ENCODE measurements at places on chromosomes 1 and 21.

DNA sequence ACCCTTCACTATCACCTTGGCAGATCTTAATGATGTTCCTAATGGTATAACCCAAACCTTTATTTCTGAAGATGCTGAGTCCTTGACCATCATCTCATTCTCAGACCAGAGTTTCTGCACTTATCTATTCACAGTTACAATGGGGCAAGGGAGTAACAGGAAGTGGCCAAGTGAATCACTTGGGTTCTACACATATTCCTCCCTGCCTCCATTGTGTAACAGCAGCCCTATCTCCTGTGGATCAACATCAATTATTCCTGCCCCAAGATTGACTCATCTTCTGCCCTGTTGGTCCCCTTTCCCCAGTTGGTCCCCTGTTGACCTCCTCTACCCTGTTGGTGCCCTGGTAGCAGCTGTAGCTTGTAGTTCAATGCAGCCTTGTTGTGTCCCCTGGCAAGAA is 10.3 kb upstream of the S100A7 start:
- DNase-seq: no peak

DNA sequence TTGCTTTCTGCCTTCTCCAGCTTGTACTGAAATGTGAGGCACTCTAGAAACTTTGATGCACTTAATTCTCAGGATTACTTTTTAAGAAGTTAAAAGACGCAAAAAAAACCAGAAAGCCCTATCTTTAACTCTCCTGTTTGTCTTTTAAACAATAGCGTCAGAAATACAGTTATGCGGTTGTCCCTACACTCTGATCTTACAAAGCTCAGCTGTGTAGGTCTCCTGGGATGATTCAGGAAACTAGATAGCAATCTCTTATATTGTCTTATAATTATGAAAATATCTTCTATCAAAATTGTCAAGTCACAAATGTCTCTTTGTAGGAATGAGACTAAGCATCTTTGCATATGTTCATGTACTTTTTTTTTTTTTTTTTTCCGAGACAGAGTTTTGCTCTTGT is 26.9 kb upstream of the RCAN3 start:
- no peak for DNase-seq

DNA sequence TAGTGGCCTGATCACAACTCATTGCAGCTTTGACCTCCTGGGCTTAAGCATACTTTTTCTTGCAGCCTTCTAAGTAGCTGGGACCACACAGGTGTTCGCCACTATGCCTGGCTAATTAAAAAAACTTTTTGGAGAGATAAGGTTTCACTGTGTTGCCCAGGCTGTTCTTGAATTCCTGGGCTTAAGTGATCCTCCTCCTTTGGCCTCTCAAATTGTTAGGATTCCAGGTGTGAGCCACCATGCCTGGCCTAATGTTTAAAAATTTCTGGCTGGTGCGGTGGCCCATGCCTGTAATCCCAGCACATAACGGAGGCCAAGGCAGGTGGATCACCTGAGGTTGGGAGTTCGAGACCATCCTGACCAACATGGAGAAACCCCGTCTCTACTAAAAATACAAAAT is 24.4 kb downstream of the YTHDF2 start:
- no peak for DNase-seq

GRCh38 chr1:36324353-36324703 is 883 bp upstream of the EVA1B start:
- DNase-seq: no peak

DNA sequence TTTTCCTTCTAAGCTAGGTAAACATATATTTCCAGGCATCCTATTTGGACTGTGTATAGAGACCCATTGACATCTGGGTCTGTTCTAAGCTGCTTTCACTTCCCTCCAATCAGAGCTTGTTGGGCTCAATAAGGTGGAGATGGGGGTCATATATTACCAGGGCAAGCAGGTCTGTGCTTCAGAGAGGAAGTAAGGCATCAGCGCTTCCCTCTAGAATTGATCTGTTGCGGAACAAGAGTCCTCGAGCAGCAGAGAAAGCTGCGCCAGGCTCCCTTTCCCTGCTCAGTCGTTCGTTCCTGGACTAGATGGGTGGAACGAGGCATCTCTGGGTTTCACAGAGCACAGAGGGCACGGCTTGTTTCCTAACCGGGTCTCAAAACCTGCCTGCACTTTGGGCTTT is 63.5 kb downstream of the DISC1 start:
- no peak for DNase-seq

GRCh38 chr21:42459082-42459460 is 37.0 kb downstream of the RSPH1 start:
- no peak for DNase-seq

DNA sequence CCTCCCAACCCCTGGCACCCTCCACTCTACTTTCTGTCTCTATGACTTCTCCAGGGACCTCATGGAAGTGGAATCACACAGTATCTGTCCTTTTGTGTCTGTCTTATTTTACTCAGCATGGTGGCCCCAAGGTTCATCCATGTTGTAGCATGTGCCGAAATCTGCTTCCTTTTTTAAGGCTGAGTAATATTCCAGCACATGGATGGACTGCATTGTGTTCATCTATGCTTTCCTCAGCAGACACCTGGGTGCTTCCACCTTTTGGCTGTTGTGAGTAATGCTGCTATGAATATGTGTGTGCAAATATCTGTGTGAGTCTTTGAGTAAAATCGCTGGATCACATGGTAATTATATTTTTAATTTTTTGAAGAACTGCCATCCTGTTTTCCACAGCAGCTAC is 1.6 kb upstream of the PFKL start:
- no peak for DNase-seq

DNA sequence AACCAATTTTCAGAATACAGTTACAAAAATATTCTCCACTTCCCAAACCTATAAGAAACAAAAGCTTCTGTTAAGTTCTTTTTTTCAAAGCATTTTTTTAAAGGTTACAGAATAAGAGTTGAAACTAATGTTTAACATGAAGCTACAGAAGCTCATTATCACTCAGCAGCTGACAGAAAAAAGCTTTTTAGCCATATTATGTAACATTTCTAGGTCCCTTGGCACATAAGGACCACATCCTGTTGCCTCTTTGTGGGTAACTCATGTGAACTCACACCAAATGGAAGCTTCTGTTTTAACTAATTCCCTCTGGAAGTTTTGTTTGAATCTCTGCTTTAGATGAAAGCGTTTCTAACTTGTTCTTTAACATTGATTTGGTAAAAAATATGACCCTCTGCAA is 242.5 kb upstream of the TMPRSS15 start:
- DNase-seq: no peak

GRCh38 chr1:56200442-56200841 is 378.9 kb downstream of the PLPP3 start:
- no peak for DNase-seq

- no peak for DNase-seq
Measured at GRCh38 chr1:113392541-113393128, 2.3 kb downstream of the MAGI3 start.

GRCh38 chr1:61782771-61783170 is 40.5 kb downstream of the PATJ start:
- no peak for DNase-seq

- peak; percentile 46 for DNase-seq
Measured at GRCh38 chr21:42040411-42041180, 30.4 kb upstream of the ZBTB21 start.

DNA sequence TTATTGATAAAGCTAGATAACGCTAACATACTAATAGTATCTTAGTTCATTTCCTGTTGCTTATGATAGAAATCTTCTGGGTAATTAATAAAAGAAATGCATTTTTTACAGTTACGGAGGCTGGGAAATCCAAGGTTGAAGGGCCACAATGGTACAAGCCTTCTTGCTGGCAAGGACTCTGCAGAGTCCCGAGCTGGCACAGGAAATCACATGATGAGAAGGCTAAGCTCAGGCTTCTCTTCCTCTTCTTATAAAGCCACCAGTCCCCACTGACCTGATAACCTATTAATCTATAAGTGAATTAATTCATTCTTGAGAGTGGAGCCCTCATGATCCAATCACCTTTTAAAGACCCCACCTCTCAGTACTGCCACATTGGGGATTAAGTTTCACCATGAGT is 82.6 kb downstream of the GPR161 start:
- no peak for DNase-seq

GRCh38 chr1:192654591-192655251 is 18.8 kb downstream of the RGS13 start:
- DNase-seq: no peak

DNA sequence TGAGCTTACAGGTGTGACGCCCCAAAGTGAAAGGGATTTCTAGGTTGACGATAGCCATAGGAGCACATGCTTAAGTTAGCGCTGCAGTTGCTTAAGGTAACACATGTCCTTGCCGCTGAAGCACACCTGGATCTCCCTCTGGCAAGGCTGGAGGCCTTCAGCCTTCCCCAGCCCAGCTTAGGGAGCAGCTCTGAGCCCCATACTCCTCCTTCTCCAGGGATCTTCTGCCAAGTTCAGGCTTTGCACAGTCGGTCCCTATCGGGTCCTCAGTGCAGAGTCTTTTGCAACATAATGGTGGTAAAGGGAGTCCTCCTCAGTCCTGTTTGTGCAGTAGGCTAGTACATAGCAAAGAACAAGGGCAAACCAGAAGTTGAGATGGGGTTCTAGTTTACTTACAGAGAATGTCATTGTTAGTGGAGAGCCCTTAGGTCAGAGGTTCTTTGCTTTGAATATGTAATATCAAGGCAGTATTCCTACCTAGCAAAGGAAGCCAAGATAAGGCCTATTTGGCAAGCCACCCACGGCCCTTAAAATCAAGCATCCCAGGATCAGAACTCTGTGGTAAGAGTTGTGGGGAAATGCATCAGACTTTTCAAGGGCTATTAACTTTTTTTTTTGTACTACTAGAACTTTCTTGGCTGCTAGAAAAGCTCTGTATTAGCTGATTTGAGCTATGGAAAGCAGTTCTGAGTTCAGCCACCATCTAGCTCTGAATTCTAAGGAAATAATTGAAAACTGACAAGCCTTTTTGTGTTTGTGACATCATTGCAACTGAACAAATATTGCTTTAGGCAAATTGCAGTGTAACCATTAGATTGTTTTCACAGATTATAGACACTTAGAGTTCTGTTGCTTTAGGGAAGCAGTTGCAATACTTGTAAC is 1.4 kb downstream of the EVA1C start:
- peak; percentile 82 for DNase-seq

GRCh38 chr1:1892079-1892762 is 1.3 kb upstream of the GNB1 start:
- DNase-seq: peak; percentile 58

GRCh38 chr21:44529011-44529421 is 11.0 kb downstream of the KRTAP10-1 start:
- DNase-seq: no peak

DNA sequence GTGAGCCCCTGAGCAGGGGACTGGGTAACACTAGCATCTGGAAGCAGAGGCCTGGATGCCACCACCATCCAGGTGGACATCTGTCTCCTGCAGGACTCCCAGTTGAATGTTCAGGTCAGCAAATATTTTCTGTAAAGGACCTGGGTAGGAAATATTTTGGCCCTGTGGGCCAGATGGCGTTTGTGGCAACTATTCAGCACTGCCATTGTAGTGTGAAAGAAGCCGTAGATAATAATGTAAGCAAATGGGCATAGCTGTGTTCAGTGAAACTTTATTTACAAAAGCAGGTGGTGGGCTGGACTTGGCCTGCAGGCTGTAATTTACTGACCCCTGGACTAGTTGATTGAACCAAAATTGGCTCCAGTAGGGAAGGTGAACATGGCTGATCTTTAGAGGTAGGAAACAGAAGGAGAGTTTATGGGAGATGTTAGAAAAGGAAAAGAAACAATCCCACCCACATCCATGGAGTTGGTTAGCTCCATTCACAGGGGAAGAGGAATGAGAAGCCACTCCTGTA is 20.0 kb upstream of the CD101 start:
- no peak for DNase-seq

DNA sequence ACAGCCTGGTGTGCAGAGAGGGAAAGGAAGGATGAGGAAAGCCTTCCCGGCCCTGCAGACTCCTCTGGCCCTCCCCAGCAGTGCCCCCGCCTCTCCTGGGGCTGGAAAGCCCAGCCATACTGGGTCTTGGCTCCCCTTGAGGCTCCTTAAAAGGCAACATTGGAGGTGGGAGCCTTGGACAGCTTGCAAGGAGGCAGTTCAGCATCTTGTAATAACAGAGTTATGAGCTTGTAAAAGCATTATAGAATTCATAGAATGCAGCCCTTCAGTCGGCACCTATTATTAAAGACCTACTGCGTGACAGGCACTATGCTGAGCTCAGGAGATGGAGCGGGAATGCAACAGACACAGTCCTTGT is 4.2 kb downstream of the TINAGL1 start:
- no peak for DNase-seq

GRCh38 chr1:111484391-111485026 is 10.7 kb downstream of the C1orf162 start:
- no peak for DNase-seq

DNA sequence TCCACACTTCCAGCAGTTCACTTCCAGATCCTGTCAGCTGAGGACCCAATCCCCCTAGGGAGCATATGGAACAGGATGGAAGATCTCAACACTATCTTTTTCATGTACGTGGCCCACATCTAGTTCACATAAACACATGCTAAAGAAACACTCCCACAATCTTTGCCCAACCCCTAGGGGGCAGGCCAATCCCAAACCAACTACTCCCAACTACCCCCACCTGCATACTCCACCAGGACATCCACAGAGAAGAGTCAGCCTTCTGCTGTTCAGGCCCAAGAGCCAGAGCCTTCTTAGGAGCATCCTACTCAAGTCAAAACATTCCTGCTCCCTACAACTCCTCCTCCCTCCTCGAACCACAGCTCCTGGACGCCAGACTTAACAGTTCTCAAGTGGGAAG is 5.6 kb upstream of the SLC5A9 start:
- DNase-seq: no peak

DNA sequence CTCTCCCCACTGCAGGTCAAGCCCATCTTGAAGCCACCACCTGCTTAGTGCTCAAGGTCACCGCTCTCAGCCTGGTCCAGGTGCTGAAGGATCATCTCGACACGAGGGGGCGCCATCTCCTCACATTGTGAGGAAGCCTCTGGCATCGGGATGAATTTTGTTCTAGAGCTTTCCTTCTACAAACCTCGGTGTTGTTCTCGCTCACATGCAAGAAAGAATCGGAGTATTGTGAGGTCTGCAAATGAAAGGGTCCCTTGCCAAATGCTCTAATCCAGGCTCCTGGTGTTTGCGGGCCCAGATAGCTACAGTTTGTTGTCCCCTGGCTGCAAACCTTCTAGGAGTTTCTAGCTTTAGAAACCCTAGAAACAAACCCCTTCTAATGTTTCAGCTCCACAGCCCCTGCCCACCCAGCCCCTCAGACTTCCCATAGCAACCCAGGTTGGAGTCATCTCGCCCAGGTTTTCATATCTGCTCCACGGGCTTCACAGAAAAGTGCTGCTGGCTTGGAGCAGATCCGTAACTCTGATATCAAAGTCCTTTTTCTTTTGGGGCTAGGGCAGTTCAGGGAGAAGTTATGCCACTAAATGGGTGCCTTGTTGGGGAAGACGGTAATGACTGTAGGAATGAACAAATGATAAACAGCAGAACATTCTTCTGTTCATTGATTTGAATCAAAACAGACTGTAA is 8.6 kb upstream of the ATP5PO start:
- DNase-seq: peak; percentile 90
